Right renal cortex interstitium (tissue), 3 donors: ENCODE measurements at places on chromosomes 4 and X. TPM values are rescaled to one million over a fixed set of nuclear protein-coding genes. Genes with fewer than 3 reads are reported as not detected.

- no peak for DNase-seq
Observed at GRCh38 chr4:67861513-67861912, 22.3 kb downstream of the TMPRSS11D start.

- no peak for DNase-seq
Observed at GRCh38 chr4:82458729-82459128, 28.3 kb downstream of the ENOPH1 start.

The WDR17 gene
- 7.3 TPM for polyA plus RNA-seq

- DNase-seq: peak; percentile 5
Observed at GRCh38 chr4:132642016-132642817, 506.9 kb upstream of the PCDH10 start.

GRCh38 chr4:165369522-165369921 is 9.3 kb upstream of the CPE start:
- no peak for DNase-seq

The NUDT11 gene
- 14.4 TPM for polyA plus RNA-seq

DNA sequence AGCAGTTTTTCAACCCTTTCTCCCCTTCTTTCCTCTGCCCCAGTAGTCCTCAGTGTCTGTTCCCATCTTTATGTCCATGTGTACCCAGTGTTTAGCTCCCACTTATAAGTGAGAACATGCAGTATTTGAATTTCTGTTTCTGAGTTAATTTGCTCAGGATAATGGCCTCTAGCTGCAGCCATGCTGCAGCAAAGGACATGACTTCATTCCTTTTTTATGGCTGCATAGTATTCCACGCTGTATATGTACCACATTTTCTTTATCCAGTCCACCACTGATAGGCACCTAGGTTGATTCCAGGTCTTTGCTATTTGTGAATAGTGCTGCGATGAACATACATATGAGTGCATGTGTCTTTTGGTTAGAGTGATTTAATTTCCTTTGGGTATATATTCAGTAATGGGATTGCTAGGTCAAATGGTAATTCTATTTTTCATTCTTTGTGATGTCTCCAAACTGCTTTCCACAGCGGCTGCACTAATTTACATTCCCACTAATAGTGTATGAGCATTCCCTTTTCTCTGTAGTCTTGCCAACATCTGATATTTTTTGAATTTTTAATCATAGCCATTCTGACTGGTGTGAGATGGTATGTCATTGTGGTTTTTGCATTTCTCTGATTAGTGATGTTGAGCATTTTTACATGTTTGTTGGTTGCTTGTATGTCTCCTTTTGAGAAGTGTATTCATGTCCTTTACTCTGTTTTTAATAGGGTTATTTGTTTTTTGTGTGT is 54.6 kb upstream of the ANK2 start:
- DNase-seq: no peak

The PACRGL gene
- 28.9 TPM for polyA plus RNA-seq

DNA sequence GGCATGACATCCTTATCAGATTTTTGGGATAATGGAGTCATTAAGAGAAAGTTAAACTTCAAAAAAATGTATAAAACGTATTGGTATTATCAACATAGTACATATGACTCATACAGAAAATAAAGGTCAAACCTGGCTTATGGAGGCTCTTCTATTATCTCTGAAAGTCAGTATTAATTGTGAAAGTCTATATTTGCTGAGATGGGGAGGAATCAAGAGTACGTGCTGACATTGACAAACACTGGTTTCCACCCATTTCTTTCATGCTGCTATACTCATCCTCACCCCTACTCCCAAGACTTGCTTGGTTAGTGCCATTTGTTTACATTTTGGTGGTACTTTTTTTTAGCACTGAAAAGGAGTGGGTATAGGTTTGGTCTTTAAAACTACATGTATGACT is 30.8 kb upstream of the PLA2G12A start:
- DNase-seq: no peak

The NAP1L2 gene
- 4.7 TPM for polyA plus RNA-seq

- peak; percentile 4 for DNase-seq
Observed at GRCh38 chr4:101835121-101835904, 44.8 kb downstream of the BANK1 start.

The BTK gene
- polyA plus RNA-seq: 1.5 TPM

GRCh38 chr4:53043891-53044650 is 182.0 kb downstream of the RASL11B start:
- DNase-seq: no peak

The DMRTC1 gene
- not detected for polyA plus RNA-seq

DNA sequence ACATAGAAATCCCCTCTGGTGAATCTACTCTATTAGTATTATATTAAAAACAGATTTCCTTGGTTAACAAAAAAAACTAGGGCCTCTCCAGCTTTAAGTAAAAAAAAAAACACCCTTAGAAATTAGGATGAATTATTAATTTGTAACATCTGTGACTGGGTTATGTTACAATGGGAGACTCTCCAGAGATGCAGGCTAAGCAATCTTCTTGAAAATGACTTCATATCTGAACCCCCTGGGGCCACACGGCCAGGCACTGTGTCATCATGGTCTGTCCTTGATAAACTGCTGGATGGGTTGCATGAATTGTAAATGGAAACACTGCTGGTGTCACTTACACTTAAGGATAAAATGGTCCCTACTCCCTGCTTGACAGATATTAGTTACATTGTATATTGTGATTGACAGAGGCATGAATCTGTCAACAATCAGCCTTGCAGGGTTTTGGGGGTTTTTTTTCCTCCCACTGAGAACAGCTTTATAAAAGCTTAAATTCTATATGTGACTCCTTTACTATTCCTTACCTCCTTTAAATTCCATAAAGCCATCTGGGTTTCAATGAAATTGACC is 49.1 kb downstream of the PRKG2 start:
- no peak for DNase-seq
